HuH-7 (cell line): ENCODE measurements at places on chromosomes 3 and 15.

DNA sequence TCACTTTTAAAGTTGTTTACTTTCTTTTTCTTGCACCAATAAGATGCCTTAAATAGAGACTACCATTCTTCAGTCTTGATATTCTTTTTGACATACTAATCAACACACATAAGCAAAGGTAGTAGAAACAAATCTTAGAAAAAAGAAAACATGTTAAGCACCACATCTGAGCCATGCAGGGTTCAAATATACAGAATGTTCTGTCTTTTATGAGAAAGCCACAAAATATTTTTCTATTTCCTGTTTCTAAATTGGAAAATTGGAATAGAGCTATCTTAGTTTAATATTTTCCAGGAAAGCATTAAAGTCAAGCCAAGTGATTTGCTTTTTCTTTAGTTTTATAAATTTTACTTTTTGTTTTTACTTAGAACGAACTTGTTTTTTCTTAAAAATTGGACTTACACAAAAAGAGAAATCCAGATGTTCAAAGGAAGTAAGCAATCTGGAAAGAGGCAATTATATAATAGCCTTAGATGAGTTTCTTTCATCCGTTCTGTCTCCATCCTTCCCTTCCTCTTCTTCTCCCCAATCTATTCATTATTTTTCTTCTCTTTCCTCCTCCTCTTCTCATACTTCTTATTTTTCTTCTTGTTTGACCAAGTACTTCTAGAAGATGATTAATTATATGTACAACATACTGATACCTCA, 731.7 kb downstream of the SQOR start:
- DNase-seq = no peak

GRCh38 chr3:155225417-155225816, 68.1 kb downstream of the STRIT1 start:
- DNase-seq = no peak

GRCh38 chr3:130760922-130761321, 14.3 kb upstream of the PIK3R4 start:
- DNase-seq = no peak

GRCh38 chr15:80173022-80173759, 20.4 kb downstream of the FAH start:
- DNase-seq = peak; percentile 82

- DNase-seq = no peak
These were observed 41.4 kb downstream of the ULK4 start for GRCh38 chr3:41920406-41920965.
